ENCODE measurements at places on chromosomes 3 and 15.

GRCh38 chr3:32831791-32832190 is 14.0 kb downstream of the TRIM71 start:
- DNase-seq = no peak

GRCh38 chr3:101852983-101853840 is 3.9 kb downstream of the NFKBIZ start:
- no peak for DNase-seq

DNA sequence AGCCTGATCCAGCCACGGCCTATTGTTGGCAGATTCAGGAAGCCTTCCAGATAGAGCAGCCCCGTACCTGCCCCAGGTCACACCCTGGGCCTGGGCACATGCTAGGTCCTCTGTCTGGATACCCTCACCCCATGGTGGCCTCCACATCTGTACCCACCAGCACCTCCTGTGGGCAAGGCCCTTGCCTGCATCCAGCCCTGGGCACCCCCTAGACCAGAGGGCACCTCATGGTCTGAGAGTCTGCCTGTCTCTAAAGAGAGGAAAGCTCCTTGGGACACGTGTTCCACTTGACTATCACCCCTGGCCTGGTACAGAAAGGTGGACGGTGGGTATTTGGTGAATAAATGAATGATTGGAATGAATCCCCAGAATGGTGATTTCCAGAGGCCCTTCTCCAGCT is 8.9 kb upstream of the COMMD4 start:
- DNase-seq = no peak

DNA sequence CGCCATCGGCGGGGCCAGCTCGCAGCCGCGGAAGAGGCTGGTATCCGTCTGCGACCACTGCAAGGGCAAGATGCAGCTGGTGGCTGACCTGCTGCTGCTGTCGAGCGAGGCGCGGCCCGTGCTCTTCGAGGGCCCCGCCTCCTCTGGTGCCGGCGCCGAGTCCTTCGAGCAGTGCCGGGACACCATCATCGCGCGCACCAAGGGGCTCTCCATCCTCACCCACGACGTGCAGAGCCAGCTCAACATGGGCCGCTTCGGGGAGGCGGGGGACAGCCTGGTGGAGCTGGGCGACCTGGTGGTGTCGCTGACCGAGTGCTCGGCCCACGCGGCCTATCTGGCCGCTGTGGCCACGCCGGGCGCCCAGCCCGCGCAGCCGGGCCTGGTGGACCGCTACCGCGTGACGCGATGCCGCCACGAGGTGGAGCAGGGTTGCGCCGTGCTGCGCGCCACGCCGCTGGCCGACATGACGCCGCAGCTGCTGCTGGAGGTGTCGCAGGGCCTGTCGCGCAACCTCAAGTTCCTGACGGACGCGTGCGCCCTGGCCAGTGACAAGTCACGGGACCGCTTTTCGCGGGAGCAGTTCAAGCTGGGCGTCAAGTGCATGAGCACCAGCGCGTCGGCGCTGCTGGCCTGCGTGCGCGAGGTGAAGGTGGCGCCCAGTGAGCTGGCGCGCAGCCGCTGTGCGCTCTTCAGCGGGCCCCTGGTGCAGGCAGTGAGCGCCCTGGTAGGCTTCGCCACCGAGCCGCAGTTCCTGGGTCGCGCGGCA is 1.8 kb downstream of the TLNRD1 start:
- no peak for DNase-seq

- no peak for DNase-seq
These were observed 710 bp downstream of the ABHD10 start for GRCh38 chr3:111979434-111980038.

- DNase-seq = no peak
These were observed 67.2 kb upstream of the CSTA start for GRCh38 chr3:122257644-122258364.

DNA sequence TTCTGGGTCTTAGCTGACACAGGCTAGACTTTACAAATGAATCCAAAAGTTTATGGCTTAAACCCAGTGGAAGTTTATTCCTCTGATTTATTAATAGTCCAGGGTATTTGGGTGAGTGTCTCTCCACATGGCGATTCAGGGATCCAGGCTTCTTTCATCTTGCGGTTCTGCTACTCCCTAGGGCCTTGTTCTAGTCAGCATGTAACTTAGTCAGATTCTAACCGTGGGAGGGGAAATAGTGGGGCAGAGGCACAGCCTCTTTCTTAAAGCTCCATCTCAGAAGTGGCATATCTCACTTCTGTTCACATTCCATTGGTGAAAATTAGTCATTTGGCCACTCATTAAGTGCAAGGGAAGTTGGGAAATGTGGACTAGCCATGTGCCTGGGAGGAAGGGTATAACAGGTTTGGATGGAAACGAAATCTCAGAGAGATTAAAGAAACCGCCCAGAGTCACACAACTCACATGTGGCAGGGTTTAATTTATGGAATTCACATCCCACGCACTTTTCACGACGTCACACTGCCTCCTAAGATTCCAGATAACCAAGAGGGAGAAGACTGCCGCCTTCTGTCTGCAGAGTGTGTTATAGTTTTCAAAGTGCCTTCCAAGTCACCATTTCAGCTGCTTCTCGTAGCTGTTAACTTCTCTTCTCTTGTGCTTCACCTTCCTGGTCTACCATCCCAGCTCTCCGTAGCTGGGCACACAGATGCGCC is 11.4 kb upstream of the RASGRF1 start:
- no peak for DNase-seq

- no peak for DNase-seq
These were observed 617.5 kb upstream of the CCDC54 start for GRCh38 chr3:106759731-106760130.

DNA sequence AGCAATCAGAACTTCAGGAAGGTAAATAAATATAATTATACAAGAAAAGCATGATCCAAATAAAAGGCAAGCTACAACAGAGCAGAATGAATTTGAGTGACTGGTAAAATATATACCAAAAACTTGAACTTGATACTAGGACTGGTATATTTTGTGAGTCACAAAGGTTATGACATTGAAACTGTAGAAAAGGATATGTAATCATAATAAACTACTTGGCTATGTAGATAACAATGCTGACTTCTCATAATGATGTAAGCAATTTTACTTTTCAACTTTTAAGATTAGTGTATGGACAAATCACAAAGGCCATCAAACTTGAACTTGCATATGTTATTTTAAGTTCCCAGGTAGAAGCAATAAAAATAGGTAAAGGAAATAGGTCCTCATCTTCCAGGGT is 384.5 kb upstream of the NECTIN3 start:
- DNase-seq = no peak

GRCh38 chr15:22907161-22907950 is 68.9 kb downstream of the NIPA2 start:
- DNase-seq = no peak

GRCh38 chr15:76636059-76636458 is 269.1 kb downstream of the SCAPER start:
- DNase-seq = no peak

DNA sequence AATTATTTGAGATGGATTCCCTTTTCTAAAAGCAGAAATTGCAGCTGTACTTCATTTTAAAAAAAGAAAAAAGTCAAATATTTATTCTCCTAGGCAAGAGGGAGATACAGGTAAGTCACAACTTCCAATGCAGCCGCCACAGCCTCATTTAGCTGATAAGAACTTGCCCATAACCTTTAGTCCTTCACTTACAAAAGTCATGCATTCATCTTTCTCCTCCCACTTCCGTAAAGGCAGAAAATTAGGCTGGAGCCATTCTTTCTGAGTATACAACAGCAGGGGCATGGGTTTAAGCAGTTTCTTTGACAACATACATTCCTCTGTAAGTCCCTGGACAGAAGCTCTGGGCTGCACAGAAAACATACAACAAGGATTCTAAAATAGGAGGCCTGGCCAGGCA is 4.3 kb downstream of the SUCLG2 start:
- no peak for DNase-seq

GRCh38 chr3:28677581-28677980 is 329.0 kb upstream of the AZI2 start:
- DNase-seq = no peak

GRCh38 chr3:156356537-156357363 is 198.2 kb downstream of the SSR3 start:
- DNase-seq = no peak

GRCh38 chr3:72625602-72626337 is 222.5 kb downstream of the SHQ1 start:
- DNase-seq = no peak

- DNase-seq = no peak
These were observed 1187.6 kb downstream of the SI start for GRCh38 chr3:163890661-163891060.

DNA sequence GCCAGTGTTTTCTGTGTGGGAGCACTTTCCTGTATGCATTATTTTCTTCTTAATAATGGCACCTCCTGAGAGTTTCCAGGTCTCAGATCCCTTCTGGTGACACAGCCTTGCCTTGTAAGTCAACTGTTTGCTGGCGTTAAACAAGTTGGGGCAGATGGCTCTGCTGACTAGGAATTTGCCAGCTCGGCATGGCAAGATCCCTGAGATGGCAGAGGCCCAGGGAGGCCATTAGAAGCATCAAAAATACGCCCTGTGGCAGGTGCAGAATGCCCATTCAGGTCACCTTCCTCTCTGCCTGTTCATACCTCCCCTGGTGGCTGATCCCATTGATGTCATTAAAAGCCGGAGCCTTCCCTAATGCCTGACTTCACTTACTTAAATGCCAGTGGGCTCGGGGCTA is 320.9 kb upstream of the CTDSPL start:
- no peak for DNase-seq

DNA sequence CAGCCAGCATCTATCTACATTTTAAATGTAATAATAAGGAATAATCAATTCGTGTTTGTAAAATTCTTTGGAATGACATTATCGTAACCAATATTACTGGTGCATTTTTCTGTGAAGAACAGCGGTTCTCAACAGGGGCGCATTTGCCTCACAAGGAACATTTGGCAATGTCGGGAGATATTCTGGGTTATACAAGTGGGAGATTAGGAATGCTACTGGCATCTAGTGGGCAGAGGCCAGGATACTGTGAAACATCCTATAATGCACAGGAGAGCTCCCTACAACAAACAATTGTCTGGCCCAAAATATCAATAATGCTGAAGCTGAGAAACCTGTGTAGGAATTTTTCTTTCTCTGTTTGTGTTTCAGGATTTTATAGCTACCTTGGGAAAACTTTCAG is 25.0 kb downstream of the ACP3 start:
- DNase-seq = no peak

- no peak for DNase-seq
These were observed 199.8 kb downstream of the TCF12 start for GRCh38 chr15:57118013-57118799.

GRCh38 chr15:85704720-85705429 is 89.8 kb downstream of the KLHL25 start:
- peak; percentile 9 for DNase-seq

DNA sequence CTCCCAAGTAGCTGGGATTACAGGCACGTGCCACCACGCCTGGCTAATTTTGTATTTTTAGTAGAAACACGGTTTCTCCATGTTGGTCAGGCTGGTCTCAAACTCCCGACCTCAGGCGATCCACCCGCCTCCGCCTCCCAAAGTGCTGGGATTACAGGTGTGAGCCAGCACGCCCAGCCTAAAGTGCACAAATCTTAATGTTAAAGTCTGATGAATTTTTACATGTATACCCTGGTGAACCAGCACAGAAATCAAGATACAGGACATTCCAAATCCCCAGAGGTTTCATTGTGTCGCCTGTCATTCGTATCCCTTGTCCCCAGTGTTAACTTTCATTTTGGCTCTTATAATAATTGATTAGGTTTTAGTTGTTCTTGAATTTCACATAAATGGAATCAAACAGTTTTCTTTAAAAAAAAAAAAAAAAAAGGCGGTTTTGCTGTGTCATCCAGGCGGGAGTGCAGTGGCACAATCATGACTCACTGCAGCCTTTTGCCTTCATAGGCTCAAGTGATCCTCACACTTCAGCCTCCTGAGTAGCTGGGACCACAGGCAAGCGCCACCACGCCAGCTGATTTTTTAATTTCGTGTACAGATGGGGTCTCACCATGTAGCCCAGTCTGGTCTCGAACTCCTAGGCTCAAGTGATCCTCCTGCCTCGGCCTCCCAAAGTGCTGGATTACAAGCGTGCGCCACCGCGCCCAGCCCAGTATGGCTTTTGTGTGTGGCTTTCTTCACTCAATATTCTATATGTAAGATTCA is 1.5 kb upstream of the TM4SF19 start:
- DNase-seq = no peak

DNA sequence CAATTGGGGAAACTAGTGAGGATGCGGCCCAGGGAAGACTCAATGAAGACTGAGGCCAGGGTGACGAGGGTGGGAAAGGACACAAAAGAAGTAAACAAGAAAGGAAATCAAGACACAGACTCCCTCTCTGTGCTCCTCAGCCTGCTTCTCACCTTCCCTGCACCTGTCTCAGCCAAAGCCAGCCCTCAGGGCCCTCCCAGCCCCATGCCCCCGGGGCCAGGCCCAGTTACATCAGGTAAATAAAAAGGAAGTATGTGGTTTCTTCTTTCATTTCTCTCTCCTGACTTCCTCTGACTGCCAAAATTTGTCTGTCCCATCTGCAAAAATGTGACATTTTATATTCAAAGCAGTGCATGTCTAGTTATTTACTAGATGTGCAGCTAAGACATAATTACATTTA is 328.0 kb downstream of the UACA start:
- DNase-seq = no peak

GRCh38 chr3:4334548-4334947 is 31.4 kb downstream of the SETMAR start:
- no peak for DNase-seq

GRCh38 chr3:12042638-12043037 is 38.5 kb downstream of the SYN2 start:
- no peak for DNase-seq

- no peak for DNase-seq
These were observed 164.6 kb upstream of the MCTP2 start for GRCh38 chr15:94066811-94067210.

DNA sequence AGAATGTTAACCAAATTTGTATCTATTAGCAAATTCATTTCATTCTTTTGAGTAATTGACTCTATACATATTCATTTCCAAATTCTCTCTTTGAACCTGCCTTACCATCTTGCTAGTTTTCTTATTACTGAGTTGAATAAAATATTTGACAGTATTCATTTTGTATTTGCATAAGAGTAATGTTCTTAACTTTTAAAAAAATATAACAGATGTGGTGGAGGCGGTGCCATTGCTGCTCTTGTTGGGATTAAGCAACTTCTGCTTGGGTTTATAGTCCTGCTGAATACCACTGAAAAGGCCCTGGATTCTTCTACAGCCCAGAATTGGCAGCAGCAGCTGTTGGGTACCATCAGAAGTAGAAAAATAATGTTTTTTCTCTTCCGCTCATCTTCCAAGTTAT is 148.9 kb upstream of the PEX5L start:
- no peak for DNase-seq

GRCh38 chr3:98877132-98877531 is 24.4 kb downstream of the DCBLD2 start:
- no peak for DNase-seq

GRCh38 chr15:68504681-68505170 is 72.8 kb upstream of the ITGA11 start:
- DNase-seq = no peak

GRCh38 chr3:15778332-15778858 is 19.4 kb downstream of the ANKRD28 start:
- no peak for DNase-seq

GRCh38 chr3:32398531-32398930 is 6.9 kb downstream of the CMTM7 start:
- no peak for DNase-seq

- DNase-seq = no peak
These were observed 96.5 kb upstream of the TNIK start for GRCh38 chr3:171556574-171557145.

All from stimulated activated naive CD4-positive, alpha-beta T cell treated with Interleukin-2 at 50 U/mL for 16 hours (primary cell).